Activated CD8-positive, alpha-beta memory T cell treated with anti-CD3 and anti-CD28 coated beads for 1 hour (primary cell): ENCODE measurements at places on chromosomes 11 and 22.

DNA sequence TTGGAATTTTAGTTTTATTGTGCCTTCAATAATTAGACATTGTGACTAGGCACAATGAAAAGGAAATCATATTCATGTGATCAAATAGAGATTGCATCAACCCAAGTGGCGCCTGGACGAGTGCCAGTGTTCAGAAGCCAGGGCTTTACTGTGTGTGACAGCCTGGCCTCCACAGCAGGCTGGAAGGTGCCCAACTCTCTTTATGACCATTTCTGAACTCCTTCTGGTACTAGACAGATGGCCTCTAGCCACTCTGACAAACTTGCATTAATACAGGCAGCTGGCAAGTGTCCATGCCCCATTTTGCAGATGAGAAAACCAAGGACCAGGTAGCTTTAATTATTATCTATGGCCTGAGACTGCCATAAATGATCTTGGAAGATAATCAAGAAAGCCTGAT, 8.3 kb upstream of the POU2AF1 start:
- DNase-seq: no peak

DNA sequence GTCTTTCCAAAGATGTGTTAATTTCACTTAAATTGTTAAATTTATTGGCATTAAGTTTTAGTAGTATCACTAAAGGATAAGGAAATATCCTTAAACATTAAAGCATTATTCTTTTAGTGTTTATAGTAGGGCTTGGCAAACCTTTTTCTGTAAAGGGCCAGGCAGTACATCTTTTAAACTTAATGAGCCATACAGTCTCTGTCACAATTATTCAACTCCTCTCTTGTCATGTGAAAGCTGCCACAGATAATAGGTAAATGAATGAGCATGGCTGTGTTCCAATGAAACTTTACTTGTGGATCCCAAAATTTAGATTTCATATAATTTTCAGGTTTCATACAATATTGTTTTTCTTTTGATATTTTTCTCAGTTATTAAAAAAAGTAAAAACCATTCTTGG, 268.2 kb upstream of the C11orf87 start:
- no peak for DNase-seq

- no peak for DNase-seq
Measured at GRCh38 chr11:19075636-19076035, 15.1 kb upstream of the MRGPRX2 start.

DNA sequence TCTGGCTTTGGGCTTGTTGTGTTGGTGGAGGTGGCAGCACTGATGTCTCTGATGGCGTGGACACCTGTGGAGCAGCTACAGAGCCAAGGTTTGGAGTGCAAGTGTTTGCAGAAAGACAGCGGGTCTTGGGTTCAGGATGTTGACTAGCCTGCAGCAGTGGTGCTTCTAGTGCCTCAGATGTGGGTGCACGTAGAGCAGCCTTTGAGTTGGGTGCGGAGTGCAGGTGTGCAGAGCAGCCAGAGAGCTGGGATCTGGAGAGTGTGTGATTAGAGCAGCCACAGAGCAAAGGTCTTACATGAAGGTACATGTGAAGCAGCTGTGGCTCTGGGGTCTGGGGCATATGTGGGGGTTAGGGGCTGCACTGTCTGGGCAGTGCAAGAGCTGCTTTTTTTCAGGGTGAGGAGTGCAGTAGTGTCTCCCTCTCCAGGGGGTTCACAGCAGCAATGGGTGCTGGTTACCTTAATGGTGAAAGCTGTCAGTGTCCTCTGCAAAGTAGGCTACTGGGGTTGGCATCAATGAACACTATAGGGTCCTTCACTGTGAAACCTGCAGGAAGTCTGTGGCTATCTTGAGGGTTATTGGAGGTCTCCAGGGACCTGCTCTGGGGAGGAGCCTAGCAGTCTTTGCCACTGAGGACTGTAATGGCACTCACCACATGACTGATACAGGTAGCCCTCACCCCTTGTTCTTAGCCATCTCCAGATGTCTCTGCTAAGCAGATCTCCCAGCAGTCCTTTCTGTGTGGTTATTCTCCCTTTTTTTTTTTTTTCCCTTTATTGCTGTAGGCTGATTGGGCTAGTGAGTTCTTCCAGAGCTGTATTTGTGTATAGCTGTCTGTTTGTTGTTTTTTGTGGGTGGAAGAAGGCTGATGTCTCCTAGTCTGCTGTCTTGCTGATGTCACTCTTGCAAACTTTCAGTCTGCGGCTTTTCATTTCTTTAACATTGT, 14.3 kb downstream of the BIRC2 start:
- no peak for DNase-seq

DNA sequence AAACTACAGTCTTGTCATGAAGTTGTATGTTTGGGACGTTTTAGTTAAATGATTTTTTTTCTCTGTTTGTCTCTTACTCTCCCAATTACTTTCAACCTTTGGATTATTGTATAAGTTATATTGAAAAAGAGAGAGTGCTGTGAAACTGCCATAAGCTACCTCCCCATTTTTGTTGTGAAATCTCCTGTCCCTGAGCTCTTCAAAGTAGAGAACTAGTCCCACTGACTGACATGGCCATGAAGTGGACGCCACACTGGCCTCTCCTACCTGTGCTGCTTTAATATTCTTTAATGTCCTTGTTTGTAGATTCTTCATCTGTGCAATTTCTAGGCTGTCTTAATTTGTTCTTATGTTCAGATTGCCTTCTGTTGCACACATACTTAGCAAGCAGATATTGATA, 56.3 kb downstream of the PPFIA1 start:
- DNase-seq: no peak

- no peak for DNase-seq
Measured at GRCh38 chr22:47374901-47375575, 612.6 kb downstream of the TBC1D22A start.

GRCh38 chr22:31248138-31248745, 36.1 kb downstream of the LIMK2 start:
- peak; percentile 43 for DNase-seq

DNA sequence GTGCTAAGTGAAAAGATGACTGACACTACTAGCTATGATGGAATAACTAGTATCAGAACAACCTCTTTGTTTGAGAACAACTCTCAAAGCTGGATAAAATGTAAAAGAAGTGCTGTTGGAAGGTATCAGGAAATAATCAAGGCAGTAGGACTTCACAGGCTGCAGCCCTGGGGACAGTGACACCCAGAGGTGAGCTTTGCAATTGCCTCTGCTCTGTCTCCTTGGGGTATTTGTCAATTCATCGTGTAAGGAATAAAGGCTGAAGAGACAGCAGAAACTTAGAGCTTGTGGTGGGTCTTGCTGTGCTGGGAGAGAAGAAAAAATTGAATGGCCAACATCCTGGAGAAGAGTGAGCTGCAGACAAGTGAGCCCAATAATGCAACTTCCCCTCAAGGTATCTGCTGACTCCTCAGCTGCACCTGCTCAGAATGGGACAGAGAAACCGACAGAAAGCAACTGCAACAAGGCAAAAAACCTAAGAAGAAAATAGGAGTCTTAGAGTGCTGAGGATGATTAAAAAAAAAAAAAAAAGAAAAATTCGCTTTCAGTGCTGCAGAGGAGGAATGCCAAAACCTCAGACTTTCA, 141.1 kb downstream of the RCN1 start:
- DNase-seq: no peak

DNA sequence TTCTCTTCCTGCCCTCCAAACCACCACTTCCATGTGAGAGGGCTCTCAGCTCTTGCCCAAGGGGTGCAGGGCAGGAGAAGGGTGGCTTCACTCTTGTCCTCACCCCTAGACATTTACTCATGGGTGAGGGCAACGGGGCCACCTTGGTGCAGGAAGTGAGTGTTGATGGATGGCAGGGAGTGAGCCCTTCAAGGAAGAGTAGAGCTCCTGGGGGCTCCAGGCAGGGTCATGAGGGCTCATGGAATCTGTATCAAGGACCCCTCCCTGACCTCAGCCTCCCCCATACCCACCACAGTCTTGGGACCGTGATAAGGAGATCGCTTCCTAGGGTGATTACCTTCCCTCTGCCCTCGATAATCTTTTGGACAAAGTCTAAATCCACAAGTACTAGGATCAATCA, 37.8 kb downstream of the TSPAN18 start:
- no peak for DNase-seq

DNA sequence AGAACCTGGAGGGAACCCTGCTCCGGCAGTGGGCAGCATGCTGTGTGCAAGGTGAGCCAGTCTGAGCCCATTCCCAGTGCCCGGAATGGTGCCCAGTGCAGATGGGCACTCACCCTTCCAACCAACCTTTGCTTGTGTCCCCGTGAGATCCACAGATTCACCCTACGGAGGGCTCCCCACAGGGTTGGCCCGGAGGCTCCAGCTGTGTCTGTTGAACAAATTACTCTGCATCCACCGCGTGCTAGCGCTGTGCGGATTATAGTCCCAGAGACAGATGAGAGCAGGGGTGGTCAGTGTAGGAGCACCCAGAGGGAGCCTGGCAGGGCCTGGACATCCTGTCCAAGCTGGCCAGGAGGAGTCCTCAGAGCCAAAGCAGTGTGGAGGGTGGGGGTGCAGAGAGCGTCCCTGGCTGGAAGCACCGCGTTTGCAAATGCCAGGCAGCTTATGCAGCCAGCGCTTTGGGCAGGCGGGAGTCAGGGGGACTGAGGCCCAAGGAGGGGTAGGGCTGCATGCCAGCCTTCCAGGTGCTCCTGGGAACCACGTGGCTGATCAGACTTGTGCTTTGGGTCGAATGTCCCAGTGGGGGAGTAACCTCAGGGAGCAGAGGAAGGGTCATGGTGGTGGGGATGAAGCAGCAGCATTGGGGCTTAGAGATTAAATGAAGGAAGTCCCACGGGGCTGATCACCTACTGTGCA, 80.5 kb downstream of the KCNQ1 start:
- no peak for DNase-seq

DNA sequence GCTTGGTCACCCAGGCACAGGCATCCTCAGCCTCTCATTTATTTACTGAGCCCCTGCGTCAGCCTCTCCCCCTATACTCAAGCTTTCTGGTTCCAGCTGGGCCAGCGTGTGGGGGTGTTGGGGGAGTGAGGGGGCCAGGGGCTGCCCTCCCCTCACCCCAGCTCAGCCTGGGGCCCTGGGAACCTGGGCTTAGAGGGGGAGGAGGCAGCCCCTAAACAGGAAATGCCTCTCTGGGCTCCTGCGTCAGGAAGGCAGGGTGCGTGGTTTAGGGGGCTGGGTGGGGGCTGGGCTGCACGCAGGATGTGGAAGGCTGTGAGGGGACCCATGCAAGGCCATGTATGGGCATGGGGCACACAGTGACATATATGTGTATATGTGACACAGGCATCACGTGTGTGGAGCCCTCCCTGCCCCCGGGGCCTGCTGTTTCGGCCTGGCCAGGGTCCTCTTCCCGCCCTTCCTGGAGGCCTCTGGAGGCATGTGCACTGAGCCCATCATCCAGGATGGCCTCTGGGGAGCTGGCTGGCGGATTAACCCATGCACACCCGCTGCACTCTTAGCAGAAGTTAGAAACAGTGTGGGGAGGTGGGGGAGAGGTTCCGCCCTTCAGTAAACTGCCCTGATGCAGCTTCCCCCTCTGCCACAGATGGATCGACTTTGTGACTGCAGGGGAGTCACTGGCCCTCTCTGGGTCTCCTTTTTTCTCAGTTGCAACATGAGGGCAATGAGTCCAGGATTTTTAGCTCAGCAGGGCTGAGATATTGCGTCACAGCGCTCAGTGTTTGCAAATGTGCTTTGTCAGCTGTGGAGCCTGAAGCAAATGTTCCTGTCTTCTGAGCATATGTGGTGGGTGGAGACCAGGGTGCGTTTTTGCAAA, 1.1 kb upstream of the CD248 start:
- DNase-seq: peak; percentile 77

GRCh38 chr11:61532134-61533038, 23.8 kb downstream of the LRRC10B start:
- no peak for DNase-seq

- DNase-seq: no peak
Measured at GRCh38 chr22:42562279-42562678, 8.5 kb downstream of the SERHL2 start.

GRCh38 chr22:19174106-19175025, 4.2 kb downstream of the SLC25A1 start:
- no peak for DNase-seq

GRCh38 chr11:128929991-128930390, 12.7 kb downstream of the TP53AIP1 start:
- DNase-seq: no peak

- DNase-seq: no peak
Measured at GRCh38 chr22:28742562-28742962, 723 bp downstream of the HSCB start.

- DNase-seq: no peak
Measured at GRCh38 chr11:82523141-82523540, 210.5 kb downstream of the FAM181B start.

DNA sequence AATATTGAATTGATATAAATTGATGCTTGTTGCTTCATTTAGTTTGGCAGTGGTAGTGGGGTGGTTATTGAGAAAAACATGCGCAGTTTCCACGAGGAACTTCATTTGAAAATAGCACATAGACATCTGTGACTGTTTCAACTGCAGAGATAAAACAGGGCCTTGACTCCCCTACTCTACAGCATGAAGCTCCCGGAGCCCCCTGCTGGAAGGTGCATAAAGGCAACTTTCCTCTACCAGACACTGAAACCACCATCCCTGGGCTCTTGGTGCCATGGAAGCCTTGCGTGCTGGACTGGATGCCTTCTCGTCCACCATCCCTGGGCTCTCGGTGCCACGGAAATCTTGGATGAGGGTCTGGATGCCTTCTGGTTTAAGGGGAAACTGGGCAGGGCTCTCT, 195.9 kb downstream of the CSNK2A3 start:
- peak; percentile 49 for DNase-seq

- DNase-seq: no peak
Measured at GRCh38 chr11:97163631-97164191, 773.9 kb downstream of the JRKL start.

DNA sequence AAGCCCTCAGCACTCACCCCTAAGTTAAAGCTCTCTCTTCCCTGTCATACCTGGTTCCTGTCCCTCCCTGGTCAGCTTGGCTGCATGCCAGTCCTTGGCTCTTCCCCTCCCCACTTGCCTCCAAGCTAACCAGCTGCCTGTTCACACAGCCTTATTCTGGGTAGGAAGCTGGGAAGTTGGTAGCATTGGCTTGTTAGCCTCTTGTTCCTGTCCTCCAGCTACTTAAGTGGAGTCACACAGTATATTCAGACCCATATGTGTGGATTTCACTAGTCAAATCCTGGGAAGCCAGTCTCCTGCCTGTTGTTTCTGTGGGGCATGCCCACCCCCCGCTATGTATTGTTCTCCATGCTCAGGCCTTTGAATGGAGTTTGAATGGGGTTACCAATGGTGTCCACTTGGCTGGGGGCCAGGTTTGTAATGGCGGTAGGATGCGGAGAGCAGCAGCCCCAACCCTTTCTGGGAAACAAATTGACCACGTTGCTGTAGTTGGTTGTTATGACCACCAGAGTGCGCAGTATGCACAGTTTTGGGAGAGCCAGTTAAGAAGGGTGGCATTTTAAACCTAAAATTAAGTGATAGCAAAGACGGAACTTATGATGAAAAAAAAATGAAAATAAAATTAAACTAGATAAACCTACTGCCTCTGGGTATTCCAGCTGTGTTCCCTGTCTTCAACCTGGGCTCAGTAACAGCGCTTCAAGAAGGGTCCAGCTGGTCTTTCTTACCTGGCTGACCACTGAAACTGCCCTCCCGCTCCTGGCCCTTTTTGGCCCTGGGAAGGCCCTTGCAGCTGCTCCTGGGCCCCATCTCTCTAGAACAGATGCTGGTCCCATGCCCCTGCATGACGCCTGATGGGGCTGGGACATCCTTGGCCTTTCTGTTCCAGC, 10.7 kb upstream of the RPS3 start:
- peak; percentile 24 for DNase-seq

GRCh38 chr11:78392854-78393253, 24.8 kb downstream of the GAB2 start:
- no peak for DNase-seq

- DNase-seq: no peak
Measured at GRCh38 chr11:102253020-102253715, 64.1 kb upstream of the BIRC3 start.

GRCh38 chr11:116857936-116858335, 20.5 kb upstream of the APOA1 start:
- no peak for DNase-seq

GRCh38 chr11:131883332-131883731, 512.9 kb downstream of the NTM start:
- DNase-seq: no peak
